ENCODE measurements at places on chromosomes 5 and 9.

DNA sequence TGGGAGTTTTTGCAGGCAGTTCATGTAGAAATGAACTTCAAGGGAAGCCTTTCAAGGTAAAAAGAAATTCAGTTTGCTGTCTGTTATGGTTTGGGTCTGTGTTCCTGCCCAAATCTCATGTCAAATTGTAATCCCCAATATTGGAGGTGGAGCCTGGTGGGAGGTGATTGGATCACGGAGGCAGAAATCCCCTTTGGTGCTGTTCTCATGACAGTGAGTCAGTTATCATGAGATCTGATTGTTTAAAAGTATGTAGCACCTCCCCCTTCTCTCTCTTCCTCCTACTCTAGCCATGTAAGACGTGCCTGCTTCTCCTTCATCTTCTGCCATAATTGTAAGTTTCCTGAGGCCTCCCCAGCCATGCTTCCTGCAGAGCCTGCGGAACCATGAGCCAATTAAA lies 341.4 kb downstream of the ARHGEF28 start:
- no peak for DNase-seq

- no peak for DNase-seq
Observed at GRCh38 chr9:112422417-112423148, 42.7 kb downstream of the HSDL2 start.

GRCh38 chr5:71662381-71662780 lies 56.7 kb upstream of the CARTPT start:
- DNase-seq: no peak

DNA sequence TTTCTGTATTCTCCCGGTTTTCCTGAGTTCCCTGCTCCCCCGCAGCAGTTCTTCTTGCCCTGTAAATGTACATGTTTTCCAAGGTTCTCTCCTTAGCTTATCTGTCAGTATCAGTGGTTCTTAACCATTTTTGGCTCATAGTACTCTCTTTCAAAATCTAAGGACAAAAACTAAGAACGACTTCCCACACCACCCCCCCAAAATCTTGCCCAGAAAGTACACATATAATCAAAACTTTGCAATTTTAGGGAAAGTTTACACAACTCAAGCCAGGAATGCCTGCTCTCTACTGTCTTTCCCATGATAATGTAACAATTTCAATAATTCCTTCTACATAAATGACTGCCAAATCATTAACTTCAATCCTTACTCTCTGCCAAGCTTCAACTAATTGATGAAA lies 4.5 kb downstream of the DCAF12 start:
- DNase-seq: no peak

GRCh38 chr9:34392511-34392910 lies 15.8 kb upstream of the MYORG start:
- no peak for DNase-seq

- no peak for DNase-seq
Observed at GRCh38 chr5:103646698-103647614, 84.4 kb upstream of the NUDT12 start.

DNA sequence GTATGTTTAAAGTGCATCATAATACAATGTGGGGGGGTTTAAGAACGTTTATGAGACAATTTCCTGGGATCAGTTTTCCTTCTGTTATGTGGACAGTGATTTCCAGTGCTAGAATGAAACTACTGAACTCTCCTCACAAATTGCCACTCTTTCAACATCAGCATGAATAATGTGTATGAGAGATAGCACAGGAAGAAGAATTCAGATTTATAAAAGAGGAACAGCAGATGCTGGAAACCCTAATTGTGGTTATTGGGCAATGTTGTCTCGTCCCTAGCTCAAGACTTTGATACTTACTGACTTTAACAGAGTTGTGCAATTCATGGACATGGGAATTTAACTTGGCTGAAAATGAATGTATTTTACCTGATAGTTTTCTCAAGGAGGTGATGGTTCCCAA lies 410.8 kb upstream of the MEF2C start:
- DNase-seq: no peak

- DNase-seq: no peak
Observed at GRCh38 chr5:113770648-113771047, 257.2 kb downstream of the YTHDC2 start.

DNA sequence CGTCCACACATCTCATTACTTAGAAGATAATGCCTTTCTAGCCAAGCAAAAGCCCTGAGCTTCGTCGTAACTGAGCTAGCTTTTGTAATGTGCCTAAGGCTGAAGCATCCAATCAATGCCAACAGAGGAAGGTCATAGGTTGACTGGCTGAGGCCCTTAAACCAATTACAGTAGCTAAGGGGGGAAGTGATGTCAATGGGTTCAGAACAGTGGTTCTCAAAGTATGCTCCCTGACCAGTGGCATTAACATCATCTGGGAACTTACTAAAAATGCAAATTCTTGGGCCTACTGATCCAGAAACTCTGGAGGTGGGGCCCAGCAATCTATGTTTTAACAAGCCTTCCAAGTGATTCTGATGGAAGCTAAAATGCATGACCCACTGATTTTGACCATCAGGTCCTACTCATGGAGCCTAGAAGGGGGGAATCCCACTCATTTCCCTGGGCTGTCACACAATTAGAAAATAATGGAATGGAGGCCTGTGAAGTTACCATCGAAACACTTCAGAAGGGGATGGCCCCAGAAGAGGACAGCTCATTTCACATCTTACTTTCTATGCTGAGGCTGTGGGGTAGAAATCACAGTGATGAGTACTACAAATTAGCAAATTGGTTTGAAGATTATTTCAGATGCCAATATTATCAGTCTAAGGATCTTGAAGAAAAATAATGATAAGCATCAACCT lies 4.8 kb upstream of the VLDLR start:
- no peak for DNase-seq
